ENCODE measurements at places on chromosomes 1 and 21.

DNA sequence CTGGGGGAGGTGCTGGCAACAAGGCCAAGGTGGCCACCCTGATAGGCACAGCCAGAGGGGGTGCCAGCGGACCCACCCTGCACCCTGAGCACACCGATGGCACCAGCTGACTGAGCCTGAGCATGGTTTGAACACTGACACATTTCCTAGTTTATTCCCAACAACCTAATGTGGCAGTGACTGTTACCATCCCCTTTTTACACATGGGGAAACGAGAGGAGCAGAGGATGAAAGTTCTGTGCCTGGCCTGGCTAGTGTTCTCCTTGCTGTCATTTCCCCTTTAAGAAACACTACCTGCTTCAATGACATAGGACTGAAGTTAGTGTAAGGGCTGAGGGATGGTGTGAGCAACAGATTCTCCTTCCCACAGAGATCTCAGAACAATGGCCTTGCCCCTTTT, 15.3 kb downstream of the CLDN14 start:
- no peak for DNase-seq

DNA sequence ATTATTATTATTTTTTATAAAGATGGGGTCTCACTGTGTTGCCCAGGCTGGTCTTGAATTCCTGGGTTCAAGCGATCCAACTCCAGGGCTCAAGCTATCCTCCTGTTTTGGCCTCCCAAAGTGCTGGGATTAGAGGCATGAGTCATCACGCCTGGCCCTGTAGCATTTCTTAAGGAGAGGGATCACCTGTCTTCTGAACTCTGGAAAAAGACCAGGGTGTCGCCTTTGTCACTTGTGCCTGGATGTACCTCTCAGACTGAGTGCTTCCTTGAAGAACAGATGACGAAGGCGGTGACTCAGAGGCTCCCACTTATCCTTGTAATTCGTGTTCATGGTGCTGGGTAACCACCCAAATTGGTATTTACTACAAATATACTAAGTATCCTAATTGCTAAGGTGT, 2.4 kb upstream of the CGN start:
- no peak for DNase-seq

- no peak for DNase-seq
Measured at GRCh38 chr1:207898836-207899235, 12.1 kb downstream of the CD34 start.

DNA sequence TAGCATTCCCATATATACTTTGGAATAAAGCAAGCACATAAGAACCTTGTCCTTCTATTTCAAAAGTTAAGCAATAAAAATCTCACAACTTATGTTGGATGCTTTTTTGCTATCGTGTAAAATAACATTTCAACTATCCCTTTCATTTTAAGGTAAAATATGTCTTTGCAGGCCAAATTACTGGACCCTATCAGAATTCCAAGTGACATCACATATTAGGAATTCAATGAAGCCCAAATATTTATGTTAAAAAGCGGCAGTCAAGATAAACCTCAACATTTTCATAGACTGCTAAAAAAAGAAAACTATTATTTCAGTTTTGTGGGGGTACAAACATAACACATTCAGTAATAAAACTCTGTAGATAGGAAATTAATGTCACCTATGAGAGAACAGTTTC, 252.0 kb downstream of the KCTD3 start:
- no peak for DNase-seq

DNA sequence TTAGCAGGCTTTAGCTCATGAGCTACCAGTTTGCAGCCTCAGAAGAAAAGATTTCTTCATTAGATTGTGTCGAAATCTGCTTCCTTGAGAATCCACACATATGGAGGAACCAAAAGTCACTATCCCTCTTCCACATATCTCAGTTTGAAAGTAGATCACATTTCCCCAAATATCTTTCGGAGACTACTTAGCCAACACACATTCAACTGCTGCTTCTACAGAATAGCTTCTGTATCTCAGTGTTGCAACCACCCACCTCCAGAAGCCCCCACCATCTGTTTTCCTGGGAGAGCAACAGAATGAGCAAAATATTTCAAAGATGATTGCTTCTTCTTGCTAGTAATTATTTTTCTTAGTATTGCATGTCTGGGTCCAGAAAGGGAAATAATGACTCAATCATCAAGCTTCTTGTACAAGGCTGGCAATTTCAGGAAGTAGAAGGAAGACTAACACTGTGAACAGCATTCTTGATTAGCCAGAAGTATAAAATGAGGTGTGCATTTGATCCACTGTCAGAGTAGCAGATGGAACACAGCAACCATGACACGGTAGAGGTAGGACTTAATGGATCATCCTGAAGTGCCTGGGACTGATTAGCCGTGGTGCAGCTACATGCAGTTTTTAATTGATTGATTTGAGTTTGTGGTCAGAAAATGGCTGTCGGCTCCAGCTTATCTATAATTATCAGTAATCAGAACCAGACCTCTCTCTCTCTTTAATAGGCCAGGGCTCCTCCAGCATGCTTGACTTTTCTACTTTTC, 24.9 kb downstream of the ZC3H11B start:
- DNase-seq = no peak

DNA sequence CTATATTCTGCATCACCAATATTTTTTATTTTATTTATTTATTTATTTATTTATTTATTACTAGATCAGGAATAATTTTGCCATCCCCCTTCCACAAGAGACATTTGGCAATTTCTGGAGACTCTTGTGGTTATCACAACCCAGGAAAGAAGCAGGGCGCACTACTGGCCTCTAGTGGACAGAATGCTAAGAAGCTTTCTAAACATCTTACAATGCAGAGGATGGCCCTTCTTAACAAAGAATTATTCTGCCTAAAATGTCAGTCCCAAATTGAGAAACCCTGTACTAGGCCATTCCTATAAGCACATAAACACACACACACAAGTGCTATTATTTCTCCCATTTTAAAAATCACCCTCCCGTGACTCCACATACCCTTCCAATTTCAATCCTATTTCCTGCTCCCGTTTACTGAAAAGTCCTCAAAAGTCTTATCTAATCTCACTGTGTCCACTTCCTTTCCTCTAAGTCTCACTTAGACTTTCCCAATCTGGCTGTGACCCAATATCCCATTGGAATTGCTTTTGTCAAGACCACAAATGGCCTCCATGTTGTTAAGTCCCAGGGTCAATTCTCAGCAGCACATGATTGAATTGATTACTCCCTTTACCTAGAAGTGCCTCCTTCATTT, 43.7 kb upstream of the RNF11 start:
- DNase-seq = peak; percentile 57

GRCh38 chr1:52239708-52240001, 97.8 kb downstream of the ZFYVE9 start:
- DNase-seq = no peak

- DNase-seq = peak; percentile 10
Measured at GRCh38 chr1:201954263-201955008, 867 bp upstream of the TIMM17A start.

GRCh38 chr1:50620680-50621329, 197.6 kb upstream of the DMRTA2 start:
- no peak for DNase-seq

GRCh38 chr1:24263211-24263610, 55.9 kb upstream of the GRHL3 start:
- no peak for DNase-seq

GRCh38 chr1:219081943-219082925, 91.4 kb upstream of the LYPLAL1 start:
- no peak for DNase-seq

- no peak for DNase-seq
Measured at GRCh38 chr1:230453377-230453776, 27.2 kb upstream of the PGBD5 start.

- DNase-seq = peak; percentile 66
Measured at GRCh38 chr1:203629507-203630082, 3.0 kb downstream of the ATP2B4 start.

DNA sequence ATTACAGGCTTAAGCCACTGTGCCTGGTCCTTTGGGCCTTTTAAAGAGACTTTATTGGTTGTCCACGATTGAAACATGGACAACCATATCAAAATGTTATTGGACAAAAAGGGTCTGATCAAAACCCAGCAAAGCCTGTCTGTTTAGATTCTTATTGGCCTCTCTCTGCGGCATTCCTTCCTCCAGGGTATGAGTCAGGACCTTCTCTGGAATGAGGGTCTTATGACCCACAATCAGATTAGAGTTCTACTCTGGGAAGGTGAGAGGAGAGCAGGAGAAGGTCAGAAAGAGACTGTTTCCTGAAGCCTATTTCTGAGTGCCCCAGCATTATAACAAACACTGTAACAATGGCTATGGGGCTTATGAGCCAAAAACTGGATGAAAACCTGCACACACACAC, 7.9 kb downstream of the LURAP1 start:
- no peak for DNase-seq
